ENCODE measurements at places on chromosomes 7 and 10.

- no peak for DNase-seq
Observed at GRCh38 chr10:52078397-52078937, 235.6 kb upstream of the DKK1 start.

GRCh38 chr7:6442114-6442513 is 5.6 kb downstream of the DAGLB start:
- no peak for DNase-seq

DNA sequence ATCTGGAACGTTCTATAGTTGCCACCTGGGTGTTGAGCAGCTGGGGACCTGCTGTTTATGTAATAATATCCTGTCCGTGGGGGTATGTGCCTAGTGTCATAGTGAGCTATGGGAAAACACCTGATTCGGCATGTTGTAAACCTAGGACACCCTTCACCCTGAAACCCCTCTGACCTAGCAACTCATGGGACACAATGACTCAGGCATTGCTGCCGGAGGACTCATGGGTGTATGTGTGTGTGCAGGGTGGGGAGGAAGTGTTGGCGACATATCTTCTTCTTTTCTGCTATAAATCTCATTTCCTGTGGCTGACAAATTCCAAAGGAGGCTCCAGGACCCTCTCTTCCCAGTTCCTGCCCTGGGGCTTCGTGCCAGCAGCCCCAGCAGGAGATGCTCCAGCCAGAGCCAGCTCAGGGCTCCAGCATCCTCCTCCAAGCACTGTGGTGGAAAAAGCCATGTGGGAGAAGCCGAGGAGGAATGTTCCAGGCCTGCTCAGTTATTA is 77.0 kb upstream of the PODXL start:
- DNase-seq = peak; percentile 90

- DNase-seq = peak; percentile 48
Observed at GRCh38 chr7:31373337-31374289, 33.1 kb upstream of the NEUROD6 start.

- peak; percentile 84 for DNase-seq
Observed at GRCh38 chr10:43793704-43794103, 145.0 kb upstream of the ZNF32 start.

All from fibroblast of skin of right quadriceps (primary cell).